ENCODE measurements at places on chromosomes 11 and 22.

- no peak for DNase-seq
Observed at GRCh38 chr11:35859301-35859700, 84.6 kb upstream of the LDLRAD3 start.

GRCh38 chr11:128789497-128790150 is 77.5 kb downstream of the KCNJ1 start:
- DNase-seq: no peak

DNA sequence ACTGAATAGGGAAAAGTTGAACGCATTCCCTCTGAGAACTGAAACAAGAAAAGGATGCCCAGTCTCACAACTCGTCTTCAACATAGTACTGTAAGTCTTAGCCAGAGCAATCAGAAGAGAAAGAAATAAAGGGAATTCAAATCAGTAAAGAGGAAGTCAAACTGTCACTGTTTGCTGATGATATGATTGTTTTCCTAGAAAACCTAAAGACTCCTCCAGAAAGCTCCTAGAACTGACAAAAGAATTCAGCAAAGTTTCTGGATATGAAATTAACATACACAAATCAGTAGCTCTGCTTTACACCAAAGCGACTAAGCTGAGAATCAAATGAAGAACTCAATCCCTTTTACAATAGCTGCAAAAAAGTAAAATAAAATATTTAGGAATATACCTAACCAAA is 471.2 kb upstream of the CNTN5 start:
- DNase-seq: no peak

DNA sequence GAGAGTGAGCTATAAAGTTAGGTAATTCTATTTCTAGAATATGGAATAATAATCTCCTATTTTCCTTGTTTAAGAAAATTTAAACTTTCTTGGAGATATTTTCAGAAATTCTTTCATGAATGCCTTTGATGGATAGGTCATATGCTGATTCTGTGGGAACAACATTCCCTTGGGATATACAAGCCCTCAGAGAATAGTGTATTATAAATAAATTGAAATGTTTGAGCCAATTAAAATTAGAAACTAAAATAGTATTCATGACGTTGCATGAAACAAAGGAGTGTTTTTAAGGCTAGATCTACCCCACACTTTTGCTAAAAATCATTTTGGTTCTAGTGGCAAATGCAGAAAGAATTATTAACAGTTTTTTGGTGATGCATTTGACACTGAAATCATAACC is 269.3 kb upstream of the ANO3 start:
- no peak for DNase-seq

GRCh38 chr11:102267609-102268008 is 49.7 kb upstream of the BIRC3 start:
- DNase-seq: no peak

DNA sequence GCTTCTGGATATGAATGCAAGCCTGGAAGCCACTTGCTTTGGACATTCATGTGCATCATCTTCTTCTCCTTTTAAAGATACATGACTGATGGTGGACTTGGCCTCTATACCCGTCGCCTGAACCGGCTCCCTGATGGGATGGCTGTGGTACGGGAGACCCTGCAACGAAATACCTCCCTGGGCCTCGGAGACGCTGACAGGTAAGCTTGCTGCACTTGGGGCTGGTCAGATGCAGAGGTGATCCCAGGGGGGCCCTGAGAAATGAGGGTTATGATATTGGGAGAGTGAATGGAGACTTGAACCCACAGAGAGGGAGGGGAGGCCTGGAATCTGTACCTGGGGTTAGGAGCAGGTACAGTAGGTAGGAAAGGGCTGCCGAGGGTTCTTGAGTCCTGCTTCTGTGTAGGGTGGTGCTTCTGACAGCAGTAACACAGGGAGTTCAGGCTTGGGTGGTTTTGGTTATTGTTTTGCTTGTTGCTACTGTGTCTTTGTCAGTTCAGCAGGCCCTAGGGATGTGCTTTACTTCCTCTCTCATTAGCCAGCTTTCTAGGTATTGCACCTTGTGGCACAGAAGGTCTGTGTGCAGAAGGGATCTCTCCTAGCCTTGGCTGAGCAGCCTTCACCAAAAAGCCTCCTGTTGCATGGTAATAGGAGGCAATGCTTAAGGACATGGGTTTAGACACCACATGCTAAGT is 176.1 kb downstream of the DBX1 start:
- no peak for DNase-seq

Measured in activated naive CD8-positive, alpha-beta T cell treated with anti-CD3 and anti-CD28 coated beads, Interleukin-2, amount 50 U/mL, for 16 hours (primary cell).